Glomerular endothelial cell (primary cell): ENCODE measurements at places on chromosomes 6 and 20.

DNA sequence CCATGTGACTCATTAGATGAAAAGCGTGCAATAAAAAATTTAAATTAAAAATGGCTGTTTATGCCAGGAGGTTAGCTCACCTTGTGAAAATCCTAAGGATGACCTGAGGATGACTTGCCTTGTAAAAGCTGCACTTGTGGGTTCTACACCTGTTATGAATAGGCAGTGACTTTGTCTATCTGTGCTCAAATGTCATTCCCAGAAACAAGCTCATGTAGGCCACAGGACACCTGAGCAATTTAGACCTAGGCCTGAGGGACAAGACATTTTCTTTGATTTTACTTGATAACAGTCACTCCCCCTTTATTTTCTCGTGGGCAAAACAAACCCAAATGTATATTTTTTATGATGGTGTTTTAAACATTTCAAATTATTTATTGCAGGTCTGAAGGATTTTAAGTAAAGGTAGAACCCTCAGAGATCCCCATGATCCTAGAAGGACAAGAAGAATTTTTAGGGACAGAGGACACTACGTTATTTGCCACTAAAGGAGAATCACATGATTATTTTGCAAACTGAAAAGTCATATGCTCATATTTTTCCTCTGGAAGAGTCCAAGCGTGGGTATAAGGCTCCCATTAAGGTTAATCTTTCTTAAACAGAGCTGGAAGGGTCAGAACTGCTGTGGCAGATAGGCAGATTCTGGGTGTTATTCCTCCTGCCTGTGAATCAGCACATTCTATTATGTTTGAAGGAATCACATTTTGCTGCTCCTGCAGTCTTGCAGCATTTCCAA, 277.5 kb upstream of the MAN1A1 start:
- DNase-seq: no peak

GRCh38 chr20:47677635-47678453, 107.4 kb downstream of the SULF2 start:
- no peak for DNase-seq

- DNase-seq: no peak
Observed at GRCh38 chr6:147244832-147245231, 40.6 kb downstream of the STXBP5 start.

- DNase-seq: no peak
Observed at GRCh38 chr6:37555040-37555781, 55.5 kb upstream of the CCDC167 start.

GRCh38 chr20:61120595-61121515, 131.2 kb upstream of the CDH4 start:
- no peak for DNase-seq

- no peak for DNase-seq
Observed at GRCh38 chr6:1144842-1145767, 166.8 kb upstream of the FOXQ1 start.

GRCh38 chr6:22028403-22029090, 268.3 kb downstream of the PRL start:
- DNase-seq: no peak

DNA sequence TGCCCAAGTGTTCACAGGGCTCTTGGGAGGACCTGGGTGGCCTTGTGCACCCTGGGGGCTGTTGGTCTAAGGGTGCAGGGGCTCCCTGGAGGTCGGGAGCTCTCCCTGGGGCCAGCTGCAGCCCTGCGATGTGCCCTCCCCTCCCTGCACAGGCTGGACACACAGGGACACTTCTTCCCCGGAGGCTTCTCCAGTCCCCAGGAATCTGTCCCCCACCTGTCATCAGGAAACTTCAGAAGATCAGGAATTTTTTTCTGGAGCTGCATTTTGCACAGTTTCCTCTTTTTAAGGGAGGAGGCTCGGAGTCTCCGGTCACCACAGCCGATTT, 66.9 kb upstream of the BHLHE23 start:
- no peak for DNase-seq

GRCh38 chr6:113598786-113599185, 258.4 kb upstream of the MARCKS start:
- DNase-seq: no peak

DNA sequence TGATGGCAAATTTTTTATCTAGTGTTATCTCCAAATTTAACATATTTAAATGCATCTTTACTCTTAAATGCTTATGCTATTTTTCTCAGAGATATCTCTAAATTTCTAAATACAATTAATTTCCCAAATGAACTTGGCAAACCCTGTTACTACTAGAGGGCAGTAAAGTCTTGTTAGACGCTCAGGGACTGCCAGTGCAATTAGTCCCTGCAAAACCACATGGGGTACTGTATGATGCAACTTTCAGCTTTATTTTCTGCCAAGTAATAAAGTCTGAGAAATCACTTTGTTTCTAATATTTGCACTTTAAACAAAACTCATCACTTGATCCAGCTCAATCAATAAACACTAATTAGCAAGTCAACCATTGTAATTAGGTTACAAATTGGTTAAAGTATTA, 76.0 kb upstream of the ADGRB3 start:
- no peak for DNase-seq

DNA sequence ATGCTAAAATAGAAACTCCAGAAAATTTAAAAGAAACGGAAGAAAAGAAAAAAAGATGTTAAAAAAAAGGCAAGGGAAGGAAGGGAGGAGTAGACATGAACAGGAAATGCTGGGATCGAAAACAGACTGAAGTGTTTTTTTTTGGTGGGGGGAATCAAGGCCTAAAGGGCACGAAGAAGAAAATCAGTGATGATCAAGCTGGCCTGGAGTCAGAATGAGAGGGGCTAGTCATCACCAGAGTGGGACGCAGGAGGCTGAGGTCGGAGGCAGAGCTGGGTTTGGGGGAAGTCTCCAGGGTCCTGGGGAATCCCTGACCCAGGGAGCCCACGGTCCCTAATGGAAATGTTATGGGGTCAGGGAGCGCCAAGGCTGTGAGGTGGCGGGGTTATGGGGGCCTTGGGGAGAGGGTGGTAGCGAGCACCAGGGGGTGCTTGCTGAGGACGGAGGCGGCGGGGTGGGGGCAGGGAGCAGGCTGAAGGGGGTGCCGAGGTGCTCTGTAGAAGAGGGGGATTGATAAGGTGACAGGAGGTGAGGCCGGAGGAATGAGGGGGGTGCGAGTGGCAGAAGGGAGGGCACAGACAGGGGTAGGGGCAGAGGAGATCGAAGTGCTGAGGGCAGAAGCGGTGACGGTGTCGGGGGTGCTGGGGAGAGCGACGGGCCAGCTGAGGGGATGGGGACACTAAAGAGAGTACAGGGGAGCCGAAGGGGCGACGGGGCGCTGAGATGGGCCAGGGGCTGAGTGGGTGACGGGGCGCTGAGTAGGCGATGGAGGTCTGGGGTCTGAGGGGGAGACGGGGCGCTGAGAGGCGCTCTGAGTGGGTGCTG, 684 bp downstream of the ZNFX1 start:
- no peak for DNase-seq

GRCh38 chr6:66134021-66134420, 427.0 kb upstream of the EYS start:
- no peak for DNase-seq

GRCh38 chr6:2738373-2738979, 12.2 kb downstream of the MYLK4 start:
- DNase-seq: no peak

GRCh38 chr6:137673603-137674002, 179.4 kb upstream of the OLIG3 start:
- no peak for DNase-seq

DNA sequence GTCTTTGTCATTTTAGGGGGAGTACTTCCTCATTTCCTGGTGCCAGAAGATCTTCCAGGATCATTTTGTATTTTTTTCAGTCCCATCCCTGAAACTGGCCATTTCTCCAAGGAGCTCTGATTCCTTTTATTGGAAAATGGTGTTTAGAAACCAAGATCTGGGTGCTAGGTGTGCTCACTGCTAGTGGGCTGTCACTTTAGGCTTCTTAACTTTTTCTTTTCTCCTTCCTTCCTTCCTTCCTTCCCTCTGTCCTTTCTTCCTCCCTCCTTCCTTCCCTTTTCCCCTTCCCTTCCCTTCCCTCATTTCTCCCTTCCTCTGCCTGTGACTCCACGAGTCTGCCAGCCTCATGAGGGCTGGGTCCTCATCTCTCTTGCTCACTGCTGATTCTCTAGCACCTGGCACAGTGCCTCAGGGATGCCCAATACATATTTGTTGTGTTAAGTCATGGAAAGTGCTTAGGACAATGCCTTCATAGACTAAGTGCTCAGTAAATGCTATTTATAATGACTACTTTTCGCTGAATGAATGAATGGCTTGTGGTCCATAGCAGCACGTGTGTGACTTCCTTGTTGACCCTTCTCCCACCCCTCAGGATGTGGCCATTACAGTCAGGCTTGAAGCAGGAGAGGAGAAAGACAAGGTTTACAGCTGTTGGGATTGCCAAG, 36.9 kb downstream of the APCDD1L start:
- no peak for DNase-seq

DNA sequence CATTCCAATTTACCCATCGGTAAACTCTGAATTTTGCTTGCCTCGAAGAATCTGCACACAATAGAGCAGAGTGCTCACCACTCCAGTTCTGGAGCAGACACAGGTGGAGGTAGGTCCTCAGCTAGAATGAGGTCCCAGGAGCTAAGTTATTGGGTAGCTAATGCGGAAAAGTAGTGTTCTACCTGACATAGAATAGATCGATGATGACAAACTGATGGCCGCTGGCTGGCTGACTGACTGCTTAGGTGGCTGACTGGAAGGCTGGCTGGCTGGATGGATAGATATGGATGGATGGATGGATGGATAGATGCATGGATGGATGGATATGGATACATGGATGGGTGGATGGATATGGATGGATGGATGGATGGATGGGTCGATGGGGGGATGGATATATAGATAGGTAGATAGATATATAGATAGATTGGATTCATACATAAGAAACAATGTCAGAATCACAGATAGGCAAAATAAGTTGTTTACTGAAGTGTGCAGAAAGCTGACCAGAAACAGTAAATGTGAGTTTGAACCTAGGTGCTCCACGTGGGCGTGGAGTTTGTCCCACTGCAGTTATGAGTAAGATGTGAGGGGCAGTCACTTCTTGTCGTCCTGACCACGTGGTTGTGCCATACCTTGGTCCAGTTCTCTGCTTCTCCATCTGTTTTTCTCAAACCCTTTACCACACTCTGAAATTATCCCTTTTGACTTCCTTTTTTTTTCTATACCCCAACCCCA, 62.1 kb downstream of the TBXT start:
- DNase-seq: no peak

- DNase-seq: no peak
Observed at GRCh38 chr6:36247693-36248092, 22.2 kb upstream of the PNPLA1 start.

DNA sequence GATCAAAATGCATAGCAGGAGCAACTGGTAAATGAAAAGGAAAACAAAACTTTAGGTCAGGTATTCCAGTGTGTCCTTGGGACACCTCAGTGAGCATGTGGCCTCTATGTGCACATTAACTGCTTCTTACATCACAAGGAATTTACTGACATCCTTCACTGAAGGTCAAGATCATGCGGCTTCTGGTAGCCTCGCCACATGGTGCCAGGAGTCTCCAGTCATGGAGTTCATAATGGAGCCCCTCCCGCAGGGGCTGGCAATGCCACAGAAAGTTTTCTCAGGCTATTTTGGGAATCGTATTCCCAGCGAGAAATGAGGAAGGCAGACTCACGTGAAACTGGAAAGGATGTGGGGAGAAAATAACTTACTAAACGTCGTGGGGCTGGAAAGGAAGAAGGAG, 19.7 kb upstream of the SLC22A3 start:
- DNase-seq: no peak

- DNase-seq: no peak
Observed at GRCh38 chr20:48831718-48832404, 4.1 kb upstream of the PREX1 start.

GRCh38 chr20:46767127-46767761, 57.8 kb downstream of the SLC2A10 start:
- DNase-seq: no peak

GRCh38 chr20:21521596-21522480, 8.0 kb upstream of the NKX2-2 start:
- DNase-seq: no peak

GRCh38 chr6:146551545-146551944, 7.9 kb downstream of the RAB32 start:
- no peak for DNase-seq

DNA sequence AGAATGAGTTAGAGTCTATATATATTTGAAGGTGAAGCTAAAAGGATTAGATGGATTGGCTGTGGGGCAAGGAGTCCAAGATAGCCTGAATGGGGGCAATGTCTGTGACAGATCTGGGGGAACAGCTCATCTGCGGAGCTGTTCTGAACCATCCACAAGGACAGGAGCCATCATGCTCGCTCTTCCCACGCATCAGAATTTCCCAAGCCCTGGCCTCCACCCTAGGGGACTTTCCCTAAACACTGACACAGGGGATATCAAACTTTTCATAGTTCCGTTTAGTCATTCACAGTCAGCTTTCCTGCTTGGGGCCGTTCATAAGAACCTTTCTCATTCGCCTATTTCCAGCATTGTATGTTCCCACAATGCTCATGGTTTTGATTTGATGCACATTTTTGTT, 37.6 kb upstream of the CCN6 start:
- no peak for DNase-seq

- no peak for DNase-seq
Observed at GRCh38 chr20:1472556-1473245, 6.1 kb upstream of the NSFL1C start.

GRCh38 chr6:89799756-89800155, 19.8 kb downstream of the MDN1 start:
- DNase-seq: no peak

- no peak for DNase-seq
Observed at GRCh38 chr6:72704979-72705378, 83.1 kb downstream of the KCNQ5 start.

GRCh38 chr6:154258064-154258757, 98.4 kb downstream of the IPCEF1 start:
- DNase-seq: no peak

GRCh38 chr6:128899341-128900050, 16.6 kb downstream of the LAMA2 start:
- DNase-seq: no peak

- no peak for DNase-seq
Observed at GRCh38 chr6:51098791-51099190, 280.1 kb downstream of the TFAP2B start.

DNA sequence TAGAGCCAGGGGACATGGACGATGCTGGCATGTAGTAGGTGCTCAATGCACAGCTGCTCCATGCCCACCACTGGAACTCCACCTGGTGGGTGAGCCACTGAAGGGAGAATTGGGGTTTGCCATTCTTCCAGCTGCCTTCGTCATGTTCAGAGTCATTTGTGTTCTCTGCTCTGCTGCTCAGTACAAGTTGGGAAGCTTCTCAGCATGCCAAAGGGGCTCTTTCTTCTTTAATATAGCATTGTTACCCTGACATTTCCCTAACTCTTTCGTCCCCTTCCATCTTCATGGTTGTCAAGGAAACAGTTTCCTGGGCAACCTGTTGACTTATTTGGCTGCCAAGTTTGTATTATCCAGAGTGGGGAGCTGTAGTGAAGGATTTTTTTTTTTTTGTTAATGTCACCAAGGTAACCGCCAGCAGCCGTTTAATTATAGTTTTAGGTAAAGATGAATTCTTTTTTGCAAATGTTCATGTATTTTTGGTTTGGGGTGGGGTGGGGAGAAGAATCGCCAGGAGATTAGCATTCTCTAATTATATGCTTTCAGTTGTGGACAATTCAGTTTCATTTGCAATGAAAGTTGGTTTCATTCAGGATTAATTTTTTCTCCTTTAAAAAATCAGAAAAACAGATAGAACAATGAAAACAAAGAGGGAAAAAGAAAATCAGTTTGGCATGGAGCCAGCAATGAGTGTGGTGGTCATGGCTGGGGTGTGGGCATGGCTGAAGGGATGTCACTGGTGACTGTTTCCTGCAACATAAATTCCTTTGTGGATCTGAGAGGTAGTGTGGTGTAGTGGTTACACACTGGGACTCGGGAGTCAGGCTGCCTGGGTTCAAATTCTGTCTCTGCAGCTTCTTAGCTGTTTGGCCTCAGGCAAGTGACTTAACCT, 73.0 kb upstream of the KCNG1 start:
- no peak for DNase-seq
